Activated naive CD8-positive, alpha-beta T cell treated with anti-CD3 and anti-CD28 coated beads for 36 hours (primary cell): ENCODE measurements at places on chromosomes 5 and 9.

GRCh38 chr9:136544548-136544963, 1.3 kb downstream of the NOTCH1 start:
- peak overlapping the region; percentile 84 for H3K27ac ChIP-seq
- no peaks in the 10 kb centered on the region for H3K27me3 ChIP-seq
- DNase-seq, result peak; percentile 78
- H3K36me3 ChIP-seq, result peaks cover 11% of the 10 kb centered on the region
- H3K4me3 ChIP-seq, result peak overlapping the region; percentile 94

DNA sequence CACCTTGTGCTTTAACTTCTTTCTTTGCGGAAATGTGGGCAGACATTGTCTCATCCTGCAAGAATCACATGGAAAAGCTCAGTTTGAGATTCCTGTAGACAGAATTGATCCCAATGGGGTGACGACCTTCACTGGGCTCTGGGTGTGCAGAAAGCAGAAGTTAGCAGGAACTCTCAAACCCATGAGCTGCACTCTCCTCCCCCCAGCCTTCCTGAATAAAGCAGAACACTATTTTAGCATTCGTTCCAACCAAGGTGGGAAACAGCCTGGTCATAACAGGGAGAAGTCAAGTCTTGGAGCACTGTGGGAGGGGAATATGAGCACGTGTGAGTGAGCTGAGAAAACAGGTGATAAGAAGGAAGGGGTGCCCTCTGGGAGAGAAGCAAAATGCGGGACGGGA, 87.4 kb upstream of the FER start:
- no peaks in the 10 kb centered on the region for H3K36me3 ChIP-seq
- H3K27ac ChIP-seq, result no peak overlapping the region
- H3K27me3 ChIP-seq, result peaks cover 3% of the 10 kb centered on the region

GRCh38 chr9:128253140-128253990, 22.4 kb downstream of the GOLGA2 start:
- no peak overlapping the region for H3K27ac ChIP-seq
- no peak for DNase-seq
- no peak overlapping the region for H3K4me3 ChIP-seq

- H3K4me3 ChIP-seq, result no peak overlapping the region
- peaks cover 14% of the 10 kb centered on the region for H3K4me1 ChIP-seq
- DNase-seq, result no peak
Observed at GRCh38 chr9:89357331-89358197, 39.3 kb downstream of the SECISBP2 start.

GRCh38 chr9:111992523-111992922, 95.9 kb downstream of the UGCG start:
- H3K36me3 ChIP-seq, result peaks cover 4% of the 10 kb centered on the region
- H3K27ac ChIP-seq, result peak overlapping the region; percentile 78
- H3K27me3 ChIP-seq, result no peaks in the 10 kb centered on the region
- H3K4me3 ChIP-seq, result no peak overlapping the region
- H3K4me1 ChIP-seq, result peaks cover 46% of the 10 kb centered on the region

DNA sequence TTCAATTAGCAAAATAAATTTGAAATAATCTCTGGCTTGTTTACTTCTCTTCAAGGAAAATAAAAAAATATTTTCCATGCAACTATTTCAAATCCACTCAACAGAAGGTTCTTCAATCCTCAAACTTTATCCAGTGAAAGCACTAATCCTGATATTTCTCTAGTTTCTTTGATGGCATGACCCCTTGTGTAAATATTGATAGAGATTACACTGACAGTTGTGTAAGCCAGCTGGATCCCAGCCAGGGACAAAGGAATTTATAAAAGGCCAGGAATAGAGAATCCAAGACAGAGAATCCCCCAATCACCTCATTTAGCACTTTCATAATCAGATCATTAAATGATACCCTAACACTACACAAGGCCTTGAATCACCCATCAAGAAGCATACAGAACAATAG, 135.2 kb downstream of the GNA14 start:
- H3K36me3 ChIP-seq, result no peaks in the 10 kb centered on the region
- H3K27me3 ChIP-seq, result no peaks in the 10 kb centered on the region
- no peak overlapping the region for H3K27ac ChIP-seq
- no peak for DNase-seq
- H3K4me3 ChIP-seq, result no peak overlapping the region
